Esophagus squamous epithelium (tissue), 5 donors: ENCODE measurements at places on chromosomes 1 and 21.

GRCh38 chr1:98179151-98179773 is 258.4 kb upstream of the DPYD start:
- DNase-seq, result no peak

DNA sequence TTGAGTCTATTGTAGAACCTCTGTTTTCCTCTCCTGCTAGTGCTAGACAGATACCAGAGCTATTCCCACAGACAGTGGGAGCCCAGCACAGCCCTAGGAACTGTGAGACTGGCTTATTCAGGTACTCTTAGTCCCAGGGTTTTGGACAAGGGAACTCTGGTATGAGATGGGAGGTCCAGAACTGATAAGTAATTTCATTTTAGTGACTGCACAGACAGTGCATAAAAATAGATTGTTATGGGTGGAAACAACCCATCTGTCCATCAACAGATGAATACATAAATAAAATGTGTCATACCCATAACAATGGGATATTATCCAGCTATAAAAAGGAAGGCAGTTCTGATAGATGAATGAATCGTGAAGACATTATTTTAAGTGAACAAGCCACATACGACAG is 9.0 kb downstream of the EPS8L3 start:
- no peak for DNase-seq

DNA sequence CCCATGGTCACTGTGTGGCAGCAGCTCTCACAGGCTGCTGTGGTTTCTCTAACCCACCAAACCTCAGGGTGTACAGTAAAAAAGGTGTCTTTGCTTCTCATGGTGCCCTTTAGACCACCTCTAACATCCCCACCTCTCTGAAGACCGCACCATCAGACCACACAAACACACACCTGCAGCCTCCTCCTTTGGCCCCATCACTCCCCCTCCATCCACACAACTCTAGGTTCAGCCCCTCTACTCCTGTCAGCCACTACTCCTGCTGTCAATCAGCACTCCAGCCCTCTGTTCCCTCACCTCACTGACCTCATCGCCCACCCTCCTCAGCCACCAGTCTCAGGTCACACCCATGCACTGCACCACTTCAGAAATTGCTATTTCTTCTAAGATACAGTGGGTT is 7.5 kb downstream of the ZNF692 start:
- no peak for DNase-seq

- no peak for DNase-seq
Measured at GRCh38 chr1:173827611-173828010, 2.9 kb upstream of the CENPL start.

GRCh38 chr1:36178471-36179219 is 22.7 kb downstream of the MAP7D1 start:
- DNase-seq, result no peak

GRCh38 chr1:205091043-205091740 is 6.9 kb upstream of the TMEM81 start:
- DNase-seq, result no peak

GRCh38 chr1:228061411-228062084 is 21.0 kb upstream of the ARF1 start:
- no peak for DNase-seq

GRCh38 chr1:219367496-219367895 is 193.8 kb downstream of the LYPLAL1 start:
- DNase-seq, result no peak

- no peak for DNase-seq
Measured at GRCh38 chr1:245169376-245169775, 14.6 kb downstream of the KIF26B start.

DNA sequence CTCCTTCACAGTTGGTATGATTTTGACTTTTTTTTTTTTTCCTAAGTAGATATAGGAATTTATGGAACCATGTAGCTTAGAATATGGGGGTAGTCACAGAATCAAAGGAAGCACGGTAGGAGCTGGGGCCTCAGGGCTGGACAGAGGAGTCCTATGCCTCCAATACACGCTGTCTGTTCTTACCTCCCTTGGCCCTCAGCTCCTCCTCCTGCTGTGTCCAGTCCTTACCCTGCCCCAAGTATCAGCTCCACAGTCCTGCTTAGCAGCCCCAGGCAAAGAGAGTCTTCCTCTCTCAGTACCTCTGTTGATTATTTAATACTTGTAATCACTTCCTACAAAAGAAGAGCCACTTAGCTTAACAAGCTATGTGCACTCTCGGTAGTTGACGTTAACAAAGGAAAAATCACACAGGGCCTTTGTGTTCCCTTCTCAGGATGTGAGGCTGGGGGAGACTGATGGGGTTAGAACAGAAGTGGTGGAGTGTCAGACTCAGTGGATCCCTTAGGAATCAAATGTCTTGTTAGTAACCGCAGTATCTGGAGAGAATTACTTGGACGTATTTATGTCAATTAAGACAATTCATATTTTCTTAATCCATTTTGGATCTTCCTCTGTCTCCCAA is 292.3 kb downstream of the HHAT start:
- no peak for DNase-seq

DNA sequence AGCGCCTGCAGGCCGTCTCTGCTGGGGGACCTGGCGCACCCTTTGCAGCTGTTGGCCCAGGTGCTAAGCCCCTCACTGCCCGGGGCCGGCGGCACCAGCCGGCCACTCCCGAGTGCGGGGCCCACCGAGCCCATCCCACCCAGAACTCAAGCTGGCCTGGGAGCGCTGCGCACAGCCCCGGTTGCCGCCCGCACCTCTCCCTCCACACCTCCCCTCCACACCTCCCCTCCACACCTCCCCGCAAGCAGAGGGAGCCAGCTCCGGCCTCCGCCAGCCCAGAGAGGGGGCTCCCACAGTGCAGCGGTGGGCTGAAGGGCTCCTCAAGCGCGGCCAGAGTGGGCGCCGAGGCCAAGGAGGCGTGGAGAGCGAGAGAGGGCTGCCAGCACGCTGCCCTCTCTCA is 177.8 kb upstream of the KAZN start:
- no peak for DNase-seq

DNA sequence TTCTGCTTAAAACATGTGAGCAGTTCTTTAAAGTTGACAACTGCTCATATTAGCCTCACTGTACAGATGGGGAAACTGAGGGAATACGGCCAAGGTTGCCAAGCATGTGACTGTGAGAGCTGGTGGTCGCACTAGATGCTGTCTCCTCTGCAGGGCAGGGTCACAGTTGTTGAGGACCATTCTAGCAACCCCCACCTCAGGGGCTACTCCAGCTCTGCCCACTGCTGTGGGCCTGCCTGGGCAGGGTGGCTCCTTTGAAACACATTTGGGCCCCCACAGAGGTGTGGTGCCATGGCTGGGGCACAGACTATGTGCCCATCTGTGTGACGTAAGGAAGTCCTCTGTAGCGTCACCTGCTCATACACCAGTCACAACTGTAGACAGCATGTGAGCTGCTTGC is 779 bp downstream of the THEM5 start:
- no peak for DNase-seq

DNA sequence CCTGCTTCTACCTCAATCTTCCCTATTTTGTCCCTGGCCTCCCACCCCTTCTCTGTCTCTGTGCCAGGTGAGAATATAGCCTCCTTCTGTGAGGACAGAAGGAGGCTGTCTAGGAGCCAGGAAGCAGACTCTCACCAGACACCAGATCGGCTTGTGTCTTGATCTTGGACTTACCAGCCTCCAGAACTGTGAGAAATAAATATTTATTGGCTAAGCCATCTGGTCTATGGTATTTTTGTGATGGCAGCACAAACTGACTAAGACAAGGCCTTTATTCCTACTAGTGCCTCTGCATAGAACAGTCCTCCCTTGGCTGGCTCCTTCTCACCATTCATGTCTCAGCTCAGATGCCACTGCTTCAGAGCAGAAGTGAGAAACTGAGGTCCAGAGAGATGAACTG is 1.9 kb downstream of the GPN2 start:
- no peak for DNase-seq

- no peak for DNase-seq
Measured at GRCh38 chr1:107702946-107703571, 261.9 kb downstream of the VAV3 start.

DNA sequence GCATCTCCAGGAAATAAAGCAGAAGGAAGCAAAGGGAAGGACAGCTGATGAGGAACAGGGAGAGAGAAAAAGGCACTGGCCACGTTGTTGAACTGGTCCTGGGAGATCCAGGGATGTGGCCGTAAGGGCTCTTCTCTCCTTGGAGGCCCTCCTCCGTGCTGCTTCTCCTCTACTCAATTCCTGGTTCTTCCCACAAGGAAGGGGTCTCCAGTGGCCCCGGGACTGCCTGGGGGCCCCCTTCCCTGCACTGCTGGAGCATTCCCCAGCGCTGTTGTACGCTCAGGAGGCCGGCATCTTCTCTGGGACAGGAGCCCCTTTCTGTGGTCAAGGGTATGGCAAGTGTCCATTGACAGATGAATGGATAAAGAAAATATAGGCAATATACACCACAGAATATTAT is 88.5 kb upstream of the TLR5 start:
- DNase-seq, result no peak

GRCh38 chr21:20419772-20420171 is 578.4 kb upstream of the NCAM2 start:
- DNase-seq, result no peak
